ENCODE measurements at places on chromosomes 5 and 9. TPM values are rescaled to one million over a fixed set of nuclear protein-coding genes. Genes with fewer than 3 reads are reported as not detected.

The ANKRD20A1 gene
- total RNA-seq: 15.3 TPM

The ARHGEF37 gene
- total RNA-seq: 13.4 TPM

The WNT8A gene
- not detected for total RNA-seq

The GABRP gene
- total RNA-seq: 0.09 TPM

The ARID3C gene
- total RNA-seq: not detected

The PLAC8L1 gene
- total RNA-seq: not detected

The PAX5 gene
- total RNA-seq: 0.32 TPM

The FAM200C gene
- 4.3 TPM for total RNA-seq

The VCAN gene
- total RNA-seq: 8.8 TPM

The CYLC2 gene
- not detected for total RNA-seq

The C1QTNF2 gene
- total RNA-seq: 0.89 TPM

The GLRX gene
- 40.6 TPM for total RNA-seq

The ALG2 gene
- 27.0 TPM for total RNA-seq

The TOR1A gene
- total RNA-seq: 35.8 TPM

The ENTPD2 gene
- total RNA-seq: 26.8 TPM

The OR1L8 gene
- not detected for total RNA-seq
